ENCODE measurements at places on chromosomes 3 and 15.

GRCh38 chr3:168951884-168952283 is 711.6 kb downstream of the MECOM start:
- DNase-seq: no peak

GRCh38 chr3:183812761-183813445 is 12.5 kb downstream of the MAP6D1 start:
- peak; percentile 74 for DNase-seq

DNA sequence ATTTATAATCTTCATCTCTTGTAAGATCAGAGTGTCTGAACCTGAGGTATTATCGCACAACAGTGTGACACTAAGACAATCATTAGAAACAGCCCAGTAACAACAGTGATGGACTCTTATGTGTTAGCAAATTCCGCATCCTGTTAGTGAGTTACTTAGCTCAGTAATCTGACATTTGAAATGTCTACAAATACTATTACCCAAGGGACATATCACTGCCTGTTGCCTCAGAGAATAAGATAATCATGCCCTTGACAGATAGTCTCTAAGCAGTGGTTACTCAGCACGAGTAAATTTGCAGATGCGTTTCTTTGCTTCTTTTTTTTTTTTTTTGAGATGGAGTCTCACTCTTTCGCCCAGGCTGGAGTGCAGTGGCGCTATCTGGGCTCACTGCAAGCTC is 13.4 kb upstream of the RTP1 start:
- no peak for DNase-seq

DNA sequence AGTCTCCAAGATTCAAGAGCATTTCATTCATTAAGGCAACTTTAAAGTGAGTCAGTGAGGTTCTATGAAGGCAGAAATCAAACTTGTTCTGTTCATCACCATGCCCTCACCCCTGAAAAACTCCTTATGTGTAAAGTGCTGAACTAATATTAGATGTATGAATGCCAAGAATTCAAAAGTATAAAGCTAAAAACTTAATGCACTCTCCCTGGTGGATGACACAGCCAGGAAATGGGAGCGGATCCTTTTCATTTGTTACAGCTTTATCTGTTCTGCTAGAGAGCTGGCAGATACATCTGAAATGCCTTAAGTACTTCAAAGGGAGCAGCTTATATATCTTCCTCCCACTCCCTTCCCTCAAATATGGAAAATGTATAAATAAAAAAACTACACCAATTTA is 8.2 kb downstream of the TXNRD3 start:
- DNase-seq: no peak

DNA sequence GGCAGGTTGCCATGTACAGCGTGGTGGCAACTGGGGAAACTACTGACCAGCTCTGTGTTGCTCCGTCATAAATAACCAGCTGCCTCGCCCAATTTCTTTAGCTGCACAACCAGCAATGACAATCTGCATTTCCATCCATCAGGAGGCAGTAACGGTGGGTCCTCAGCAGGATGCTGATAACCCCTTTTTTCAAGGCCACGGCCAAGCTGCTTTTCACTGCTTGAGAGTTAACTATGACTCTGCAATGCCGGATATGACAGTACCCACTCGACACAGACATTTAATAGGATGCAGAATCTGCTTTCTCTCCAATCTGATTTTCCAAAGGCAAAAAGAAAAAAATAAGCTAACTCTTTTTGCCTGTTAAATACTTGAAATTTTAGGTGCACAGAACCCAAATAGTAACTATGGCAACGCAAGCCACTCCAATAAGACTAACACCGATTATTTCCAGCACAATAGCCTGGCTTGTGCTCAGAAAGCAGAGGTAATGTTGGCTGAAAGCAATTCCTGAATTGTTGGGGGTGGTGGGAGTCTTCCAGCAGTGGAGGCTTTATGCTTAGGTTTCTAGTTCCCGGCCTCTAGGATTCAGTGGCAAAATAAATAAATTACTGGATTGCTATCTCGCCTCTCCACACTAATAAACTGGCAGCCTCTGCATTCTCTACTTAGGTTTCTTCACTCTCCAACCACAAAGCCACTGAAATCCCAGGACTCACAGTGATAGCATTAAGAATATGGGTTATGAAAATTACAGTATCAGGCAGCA is 31.2 kb upstream of the SRGAP3 start:
- DNase-seq: no peak

DNA sequence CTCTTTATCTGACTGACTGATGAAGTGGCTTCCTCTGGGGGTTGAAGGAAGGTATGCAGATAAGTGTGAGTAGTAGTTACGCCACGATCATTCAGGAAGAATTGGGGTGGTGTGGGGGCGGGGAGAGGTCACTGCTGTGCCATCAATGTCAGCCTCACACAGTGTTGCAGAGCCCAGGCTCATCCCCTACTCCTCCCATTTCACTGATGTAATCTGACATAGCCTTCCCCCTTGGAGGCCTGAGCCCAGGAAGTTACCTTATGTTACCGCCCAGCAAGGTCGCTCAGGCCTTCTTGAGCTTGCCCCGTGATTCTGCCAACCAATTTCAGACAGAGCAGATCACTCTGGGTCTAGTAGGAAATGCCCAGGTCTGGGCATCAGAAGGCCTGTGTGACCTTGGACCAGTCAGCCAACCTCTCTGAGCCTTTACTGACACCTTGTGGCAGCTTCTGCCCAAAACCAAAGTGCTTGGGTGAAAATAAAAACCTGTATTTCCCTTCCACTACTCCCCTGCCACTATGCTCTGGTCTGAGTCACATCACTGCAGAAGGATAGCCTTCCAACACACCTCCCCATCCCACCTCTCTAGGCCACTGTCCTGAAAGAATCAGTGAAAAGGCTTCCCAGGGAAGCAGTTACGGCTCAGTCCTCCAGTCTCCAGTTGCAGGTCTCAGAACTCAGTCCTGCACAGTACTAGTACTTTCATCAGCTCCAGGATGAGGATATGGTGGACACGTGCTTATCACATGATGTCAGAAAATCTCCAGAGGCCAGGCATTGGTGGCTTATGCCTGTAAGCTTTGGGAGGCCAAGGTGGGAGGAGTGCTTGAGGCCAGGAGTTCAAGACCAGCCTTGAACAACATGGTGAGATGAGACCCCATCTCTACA is 28.1 kb upstream of the INSYN1 start:
- no peak for DNase-seq

DNA sequence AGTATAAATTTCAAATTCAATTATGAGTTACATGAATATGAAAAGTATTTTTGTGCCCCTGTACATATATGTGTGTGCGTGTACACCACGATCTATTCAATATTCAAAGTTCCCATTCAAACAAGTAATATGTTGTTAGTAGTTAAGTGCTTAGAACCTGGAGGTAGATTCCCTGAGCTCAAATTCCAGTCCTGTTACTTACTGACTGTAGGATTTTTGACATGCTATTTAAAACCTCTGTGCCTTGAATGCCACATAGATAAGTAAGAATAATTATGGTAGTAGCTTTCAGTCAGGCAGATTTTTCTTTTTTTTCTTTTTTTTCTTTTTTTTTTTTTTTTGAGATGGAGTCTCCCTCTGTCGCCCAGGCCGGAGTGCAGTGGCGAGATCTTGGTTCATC is 53.3 kb upstream of the CMSS1 start:
- no peak for DNase-seq

DNA sequence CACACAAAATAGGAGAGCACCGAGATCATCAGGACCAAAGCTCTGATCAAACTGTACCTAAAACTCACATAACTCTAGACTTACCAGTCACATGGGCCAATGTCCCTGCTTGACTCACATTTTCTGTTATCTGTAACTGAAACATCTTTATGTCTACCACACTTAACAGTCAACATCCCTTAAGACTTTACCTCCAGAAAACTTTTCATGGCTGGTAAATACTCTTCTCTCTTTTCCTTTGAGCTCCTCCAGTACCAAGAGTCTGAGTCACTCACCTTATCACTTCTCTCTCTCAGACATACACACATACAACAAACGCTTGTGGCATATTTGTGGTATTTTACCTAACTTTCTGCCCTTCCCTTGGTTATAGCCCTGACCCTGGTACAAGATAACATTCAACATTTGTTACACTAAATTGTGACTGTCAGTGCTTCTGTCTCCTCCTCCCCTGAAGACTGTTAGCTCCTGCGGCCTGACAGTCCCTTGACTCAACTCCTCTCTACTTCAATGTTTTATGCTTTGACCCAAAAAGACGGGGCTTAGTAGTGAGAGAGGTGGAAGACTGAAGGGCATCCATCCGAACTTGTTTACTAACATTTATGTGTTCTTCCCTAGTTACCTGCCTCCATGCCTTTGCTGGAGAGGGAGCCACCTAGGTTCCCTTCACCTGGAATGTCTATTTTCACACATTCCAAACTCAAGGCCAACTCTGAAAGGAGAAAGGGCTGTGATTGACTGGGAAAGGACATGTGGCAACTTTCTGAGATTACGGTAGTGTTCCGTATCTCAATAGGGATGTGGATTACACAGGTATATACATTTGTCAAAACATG is 3.7 kb upstream of the EFHB start:
- no peak for DNase-seq

- DNase-seq: no peak
Measured at GRCh38 chr15:35173444-35174118, 88.5 kb upstream of the NANOGP8 start.

DNA sequence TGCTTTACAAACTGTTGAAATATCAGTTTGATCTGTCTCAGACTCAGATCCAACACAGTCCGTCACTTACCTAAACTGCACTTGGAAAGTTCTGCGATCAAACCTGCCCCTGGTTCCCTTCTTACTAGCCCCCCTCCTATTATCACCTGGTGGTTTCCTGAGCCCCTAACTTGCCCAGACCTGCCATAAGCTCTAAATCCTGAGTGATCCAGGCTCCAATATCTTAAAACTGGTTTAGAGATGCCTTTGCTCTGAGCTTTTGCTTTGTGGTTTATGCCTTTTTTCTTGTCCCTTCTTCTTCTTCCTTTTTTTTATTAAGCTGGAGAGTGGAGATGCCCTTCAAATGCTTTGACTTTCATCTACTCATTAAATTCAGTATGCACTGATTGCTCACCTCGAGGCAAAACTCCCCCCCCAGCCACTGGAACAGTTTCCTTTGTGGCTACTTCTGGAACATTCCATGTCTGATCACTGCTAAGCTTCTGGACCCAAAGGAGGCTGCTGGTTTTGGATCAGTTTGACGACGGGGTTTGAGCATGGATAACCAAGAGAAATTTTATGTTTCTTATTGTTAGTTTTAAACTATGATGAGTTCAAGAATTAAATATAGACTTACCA is 3.5 kb upstream of the ITGB5 start:
- no peak for DNase-seq

GRCh38 chr15:57329582-57330367 is 46.5 kb upstream of the CGNL1 start:
- no peak for DNase-seq

Data from NCI-H2171 (cell line).